ENCODE measurements at places on chromosomes 5 and 9.

DNA sequence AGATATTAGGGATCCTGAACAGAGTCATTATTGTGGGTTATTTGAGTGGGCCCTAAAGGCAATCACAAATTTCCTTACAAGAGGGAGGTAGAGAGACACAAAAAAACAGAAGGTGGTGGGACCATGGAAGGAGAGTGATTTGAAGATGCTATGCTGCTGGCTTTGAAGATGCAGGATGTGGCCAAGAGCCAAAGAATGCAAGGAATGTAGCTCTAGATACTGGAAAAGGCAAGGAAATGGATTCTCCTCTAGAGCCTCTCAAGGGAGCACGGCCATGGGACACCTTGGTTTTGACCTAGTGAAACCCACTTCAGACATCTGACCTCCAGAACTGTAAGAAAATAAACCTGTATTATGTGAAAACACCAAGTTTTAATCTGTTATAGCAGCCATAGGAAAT, 53.8 kb downstream of the TTC39B start:
- no peak for DNase-seq

DNA sequence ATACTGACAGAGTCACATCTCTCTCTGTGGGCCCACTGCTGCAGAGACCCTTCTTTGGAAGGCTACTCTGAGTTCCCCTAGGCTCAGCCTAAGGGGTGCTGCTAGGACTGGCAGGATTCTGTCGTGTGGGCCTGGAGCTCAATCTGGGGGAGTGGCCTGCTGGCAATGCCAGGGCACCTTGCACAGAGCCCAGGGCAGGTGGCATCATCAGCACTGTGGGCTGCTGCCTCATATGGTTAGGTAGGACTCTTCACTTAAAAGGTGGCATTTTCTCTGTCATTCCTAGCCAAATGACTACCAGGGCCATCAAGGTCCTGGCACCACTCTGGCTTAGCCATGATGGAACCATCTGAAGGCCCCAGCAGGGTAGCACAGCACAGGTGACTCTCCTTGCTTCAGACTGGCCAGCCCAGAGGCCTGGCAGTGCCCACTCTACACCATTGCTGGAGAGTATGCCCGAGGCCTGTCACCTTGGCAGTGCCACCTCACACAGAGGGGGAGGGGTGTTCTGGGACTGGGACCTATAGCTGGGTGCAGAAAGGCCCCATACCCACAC, 21.9 kb downstream of the PITX1 start:
- no peak for DNase-seq

GRCh38 chr9:9945966-9946365, 666.8 kb downstream of the PTPRD start:
- no peak for DNase-seq

DNA sequence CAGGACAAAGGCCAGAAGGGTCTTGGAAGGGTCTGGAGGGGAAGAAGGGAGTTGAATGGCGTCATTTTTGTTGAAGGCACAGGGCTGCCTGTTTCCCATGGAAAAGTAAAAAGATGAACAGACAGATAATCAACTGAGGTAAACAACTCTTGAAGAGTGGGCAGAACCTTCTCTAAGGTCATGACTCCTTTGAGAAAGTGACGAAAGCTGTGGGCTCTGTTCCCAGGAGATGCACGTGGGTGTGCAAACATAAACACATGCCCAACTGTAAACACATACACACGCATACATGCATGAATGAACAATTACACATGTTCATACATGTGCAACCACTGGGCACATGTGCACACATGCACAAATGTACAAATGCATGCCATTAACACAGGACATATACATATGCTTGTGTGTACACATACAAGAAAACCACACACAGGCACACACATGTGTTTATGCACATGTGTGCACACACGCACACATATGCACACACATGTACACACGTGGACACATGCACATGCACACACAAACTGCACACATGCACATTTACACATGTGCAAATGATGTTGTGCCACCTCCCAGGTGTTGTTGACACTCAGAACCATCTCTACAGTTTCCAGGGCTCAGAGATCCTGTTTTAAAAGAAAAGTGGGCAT, 143.3 kb downstream of the GADD45G start:
- DNase-seq, result no peak

DNA sequence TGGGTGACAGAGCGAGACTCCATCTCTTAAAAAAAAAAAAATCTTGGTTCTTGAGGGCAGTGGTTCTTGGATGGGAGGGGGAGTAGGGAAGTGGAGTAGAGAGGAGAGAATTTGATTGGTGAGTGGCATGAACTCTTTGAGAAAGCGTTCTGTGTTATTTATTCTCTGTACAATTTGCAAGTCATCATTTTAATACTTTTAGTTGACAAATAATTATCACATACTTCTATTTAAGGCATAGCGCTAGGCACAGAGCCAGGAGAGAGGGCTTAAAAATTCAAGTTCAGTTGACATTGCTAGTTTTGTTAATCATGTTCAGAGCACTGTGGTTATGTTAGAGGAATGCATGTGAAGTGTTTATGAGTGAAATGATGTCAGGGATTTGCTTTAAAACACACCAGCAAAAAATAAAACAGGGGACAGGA, 24.6 kb downstream of the HSDL2 start:
- no peak for DNase-seq

GRCh38 chr5:28666110-28666509, 1627.7 kb upstream of the CDH9 start:
- DNase-seq, result no peak

- no peak for DNase-seq
Measured at GRCh38 chr9:75880618-75881017, 9.9 kb upstream of the PCSK5 start.

GRCh38 chr5:57651127-57651526, 168.5 kb upstream of the ACTBL2 start:
- DNase-seq, result no peak

- DNase-seq, result no peak
Measured at GRCh38 chr9:68426755-68427154, 70.3 kb downstream of the PGM5 start.

DNA sequence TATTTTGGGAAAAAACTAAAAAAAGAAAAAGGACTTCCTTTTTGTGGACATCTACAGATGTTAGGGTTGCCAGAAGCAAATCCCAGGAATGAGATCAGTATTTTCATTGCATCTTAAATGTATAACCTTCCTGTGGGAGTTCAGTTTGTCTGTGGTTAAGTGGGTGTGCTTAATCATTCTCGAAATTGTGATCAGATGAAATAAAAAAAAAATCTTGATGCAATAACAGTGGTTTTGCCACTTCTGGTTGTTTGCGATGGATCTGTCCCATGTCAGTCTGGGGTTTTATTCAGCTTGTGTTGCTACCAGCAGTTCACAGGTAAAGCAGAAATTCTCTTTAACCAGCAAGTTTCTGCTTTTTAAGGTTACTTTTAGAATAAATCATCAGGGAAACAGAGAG, 179.0 kb downstream of the MAN2A1 start:
- DNase-seq, result no peak

GRCh38 chr5:57442080-57442839, 40.4 kb downstream of the ACTBL2 start:
- no peak for DNase-seq

DNA sequence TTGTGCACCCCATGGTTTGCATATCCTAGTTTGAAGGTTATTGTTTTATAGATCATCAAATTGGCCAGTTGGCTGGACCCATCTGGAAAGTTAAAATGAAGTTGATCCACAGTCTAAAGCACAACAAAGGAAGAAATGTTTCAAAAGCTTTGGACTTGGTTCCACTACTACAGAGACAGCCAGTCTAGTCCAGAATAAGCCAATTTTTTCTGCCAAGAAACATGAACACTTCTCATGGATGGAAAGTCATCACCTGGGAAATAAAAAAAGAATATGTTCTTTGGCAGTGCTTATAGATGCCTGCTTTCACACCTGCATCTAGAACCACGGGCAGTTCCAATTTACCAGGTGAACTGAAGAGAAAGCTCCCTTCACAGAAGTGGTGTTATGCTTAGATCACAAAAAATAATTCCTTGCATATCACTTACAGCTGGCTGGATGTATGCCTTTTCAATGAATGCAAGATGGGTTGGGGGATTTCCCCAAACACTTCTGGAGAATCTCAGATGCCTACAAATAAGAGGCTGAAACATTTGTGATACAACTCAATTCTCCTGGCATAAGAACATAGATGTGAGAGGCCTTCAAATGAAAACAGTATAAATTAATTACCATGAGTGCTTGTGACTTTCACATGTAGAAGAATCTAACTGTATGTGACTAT, 26.9 kb downstream of the C9 start:
- no peak for DNase-seq

DNA sequence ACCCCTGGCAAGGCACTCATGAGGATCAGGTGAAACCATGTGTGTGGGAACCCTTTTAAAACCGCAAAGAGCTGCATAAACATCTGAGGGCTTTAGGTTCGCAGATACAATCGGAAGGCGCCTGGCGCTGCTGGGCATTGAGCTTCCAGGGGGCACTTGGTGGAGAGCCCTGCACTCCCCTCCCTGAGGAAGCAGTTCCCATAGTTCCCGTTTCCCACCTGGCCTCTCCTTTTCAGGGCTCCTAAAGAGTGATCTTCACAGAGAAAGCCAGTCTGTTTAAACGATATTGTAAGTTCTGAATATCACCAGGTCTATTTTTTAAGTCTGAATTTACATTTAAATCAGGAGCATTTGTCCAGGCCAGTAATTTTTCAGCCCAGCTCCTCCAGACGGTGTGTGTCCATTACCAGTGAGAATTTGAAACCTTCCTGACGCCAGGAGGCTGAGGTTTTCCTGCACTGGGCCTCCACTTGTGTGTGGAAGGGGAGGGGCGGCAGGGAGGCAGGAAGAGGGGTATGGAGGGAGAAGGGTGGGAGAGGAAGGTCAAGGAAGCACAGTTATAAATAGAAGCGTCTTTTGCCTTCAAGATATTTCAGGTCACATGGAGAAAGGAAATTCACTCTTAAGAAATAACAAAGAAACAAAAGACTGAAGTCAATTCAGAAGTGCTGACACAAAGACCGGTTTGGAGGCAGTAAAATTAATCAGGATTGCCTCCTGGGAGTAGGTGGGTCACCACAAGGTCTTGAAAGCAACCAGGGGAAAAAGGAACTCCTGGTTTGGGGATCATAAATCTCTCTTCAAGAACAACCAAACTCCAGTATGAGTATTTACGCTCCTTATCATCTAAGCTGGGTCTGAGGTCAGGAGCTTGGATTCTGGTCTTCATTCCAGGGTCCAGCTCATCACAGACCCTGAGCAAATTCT, 14.3 kb upstream of the MGAT1 start:
- DNase-seq, result peak; percentile 54

- no peak for DNase-seq
Measured at GRCh38 chr5:179313849-179314521, 31.3 kb downstream of the ADAMTS2 start.

DNA sequence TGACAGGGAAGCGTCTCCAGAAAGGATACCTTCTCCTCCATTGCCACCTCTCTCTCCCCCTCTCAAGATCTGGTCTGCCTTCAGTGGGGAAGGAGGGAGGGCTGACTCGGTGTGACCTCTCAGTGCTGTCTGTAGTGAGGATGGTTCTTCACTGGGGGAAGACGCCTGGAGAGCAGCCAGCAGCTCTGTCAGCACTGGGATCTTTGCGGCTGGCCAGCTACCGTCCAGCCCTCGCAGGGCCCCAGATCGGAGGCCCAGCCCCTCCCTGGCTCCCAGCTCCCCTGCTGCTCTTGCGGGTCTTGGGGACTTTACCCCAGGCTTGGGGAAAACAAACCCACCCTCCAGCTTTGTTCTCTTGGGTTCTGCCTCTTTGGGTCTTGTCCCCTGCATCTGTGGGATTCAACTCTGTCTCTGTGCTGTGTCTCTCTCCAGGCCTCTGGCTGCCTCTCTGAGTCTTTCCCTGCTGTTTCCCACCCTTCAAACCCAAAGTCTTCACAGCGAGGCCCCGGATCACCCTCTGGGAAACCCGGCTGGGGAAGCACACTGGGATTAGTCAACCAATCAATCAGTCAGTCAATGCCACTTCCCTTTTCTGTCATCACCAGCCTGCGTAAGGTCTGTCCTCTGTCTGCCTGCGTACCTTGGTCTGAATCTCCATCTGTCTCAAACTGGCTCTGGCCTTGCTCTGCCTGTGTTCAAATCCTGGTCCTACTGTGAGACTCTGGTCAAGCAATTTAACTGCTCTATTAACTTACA, 23.0 kb downstream of the FGF18 start:
- DNase-seq, result no peak

- DNase-seq, result no peak
Measured at GRCh38 chr9:110668570-110669167, at the start of gene MUSK. Gene MUSK, plus strand, starts transcription at chr9:110668791. Its CDS starts 114 bp downstream, at chr9:110668905.

DNA sequence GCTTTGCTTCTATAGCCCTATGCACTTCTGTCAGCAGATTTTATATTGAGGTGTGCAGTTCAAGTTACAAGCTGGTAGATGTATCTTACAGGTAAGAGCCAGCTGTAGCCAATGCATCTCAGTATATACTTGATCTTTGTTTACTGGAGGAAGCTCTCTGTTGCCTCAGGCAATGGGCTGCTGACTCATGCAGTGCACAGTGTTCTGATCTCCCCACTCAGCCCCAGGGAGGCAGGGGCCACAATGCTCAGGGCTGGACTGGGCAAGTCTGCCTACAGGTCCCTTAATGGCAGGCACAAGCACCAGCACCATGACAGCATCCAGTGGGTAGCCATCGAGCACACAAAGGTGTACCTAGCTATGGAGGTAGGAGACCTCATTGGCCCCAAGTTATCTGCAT, 178.8 kb upstream of the CDH10 start:
- DNase-seq, result no peak

- DNase-seq, result no peak
Measured at GRCh38 chr9:118975736-118976135, 393.5 kb downstream of the BRINP1 start.

DNA sequence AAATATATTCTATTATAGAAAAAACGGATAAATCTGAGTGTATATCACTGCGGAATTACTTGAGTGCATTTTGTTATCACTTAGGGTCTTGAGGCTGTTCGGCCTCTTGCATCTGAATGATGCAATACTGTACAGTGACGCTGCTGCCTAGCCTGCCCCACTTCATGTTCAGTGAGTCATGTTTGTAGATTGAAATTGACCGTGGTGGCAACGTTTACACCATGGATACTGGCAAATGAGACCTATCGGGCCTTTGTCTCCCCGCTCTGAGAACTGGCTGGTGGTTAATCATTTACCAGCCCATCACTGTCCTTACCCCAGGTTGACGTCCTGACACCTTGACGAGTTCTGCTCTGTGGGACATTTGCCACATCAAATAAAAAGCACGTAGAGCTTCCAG, 510.1 kb upstream of the ADAMTS16 start:
- DNase-seq, result no peak

GRCh38 chr9:137373611-137373980, 49.4 kb downstream of the EXD3 start:
- DNase-seq, result no peak

- no peak for DNase-seq
Measured at GRCh38 chr5:32760091-32760509, 49.0 kb downstream of the NPR3 start.

DNA sequence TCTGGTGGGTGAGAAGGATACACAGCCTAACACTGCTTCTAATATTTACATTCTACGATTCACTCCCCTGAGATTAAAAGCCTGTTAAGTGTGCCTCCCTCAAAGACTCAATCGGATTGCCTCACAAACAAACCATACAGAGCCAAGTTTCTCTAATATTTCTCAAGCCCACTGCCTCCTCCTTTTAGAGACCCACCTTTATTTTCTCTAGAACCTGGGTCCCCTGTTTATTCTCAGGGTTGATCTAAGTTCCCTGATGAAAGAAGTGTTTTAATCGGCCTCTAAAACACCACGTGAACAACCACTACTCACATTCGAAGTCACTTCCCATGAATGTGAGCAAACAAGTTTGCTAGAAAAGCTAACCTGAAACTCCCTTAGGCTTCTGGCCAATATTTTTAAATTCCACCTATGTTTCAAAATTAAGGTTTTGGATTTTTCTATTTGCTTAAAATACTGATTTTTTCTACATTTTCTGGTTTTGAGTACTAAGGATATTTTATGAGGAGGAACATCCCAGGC, 76.5 kb downstream of the GLIS3 start:
- no peak for DNase-seq

GRCh38 chr9:92706218-92706940, 36.4 kb upstream of the IPPK start:
- peak; percentile 60 for DNase-seq

Data from endothelial cell (in vitro differentiated cells).